ENCODE measurements at places on chromosomes 2 and 18.

GRCh38 chr2:61380056-61380881 is 90.6 kb downstream of the USP34 start:
- no peak for ATAC-seq

- no peak for ATAC-seq
Measured at GRCh38 chr18:6039055-6039454, 143.7 kb upstream of the TMEM200C start.

DNA sequence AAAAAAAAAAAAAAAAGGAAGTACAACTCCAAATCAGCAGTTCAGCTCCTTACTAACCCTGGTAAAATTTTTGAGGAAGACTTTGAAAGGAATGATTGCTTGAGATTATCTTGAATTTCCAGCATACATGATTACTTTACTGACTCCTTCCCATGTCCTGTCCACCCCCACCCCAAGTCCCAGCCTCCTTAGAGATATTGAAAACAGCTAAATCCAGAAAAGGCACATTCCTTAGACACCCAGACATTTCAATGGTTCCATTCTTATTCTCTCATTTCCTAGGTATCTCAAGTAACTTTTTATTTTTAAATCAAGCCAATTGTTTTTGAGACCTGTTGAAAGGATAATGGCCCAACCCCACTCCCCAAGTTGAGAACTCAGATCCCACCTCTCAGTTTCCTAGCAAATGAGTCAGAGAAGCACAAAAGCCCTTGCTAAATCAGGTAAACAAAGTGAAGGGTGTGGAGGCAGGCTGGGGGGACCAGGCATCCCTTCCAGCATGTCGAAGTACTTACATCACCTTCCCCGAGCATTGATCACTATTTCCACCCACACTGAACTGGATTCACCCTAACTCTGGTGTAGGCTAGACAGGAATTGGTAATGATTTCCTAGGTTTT is 95.4 kb upstream of the FZD7 start:
- ATAC-seq, result no peak

DNA sequence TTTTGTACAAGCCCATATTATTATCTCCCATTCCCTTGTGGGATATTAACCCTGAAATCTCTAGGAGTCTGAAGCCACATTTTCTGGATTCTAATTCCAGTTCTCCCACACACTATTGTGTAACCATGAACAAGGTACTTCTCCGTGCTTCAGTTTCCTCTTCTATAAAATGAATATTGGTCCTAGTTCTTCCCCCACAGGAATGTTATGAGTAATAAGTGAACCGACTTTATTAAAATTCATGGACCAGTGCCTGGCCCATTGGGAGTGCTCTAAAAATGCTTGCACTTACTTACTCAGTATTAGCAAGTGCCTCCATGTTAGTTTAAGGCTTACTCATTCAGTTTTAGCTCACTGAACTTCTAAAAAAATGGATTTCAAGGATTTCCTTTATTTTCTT is 1.4 kb upstream of the ACMSD start:
- peak; percentile 80 for ATAC-seq

- ATAC-seq, result no peak
Measured at GRCh38 chr2:8257502-8257901, 424.4 kb upstream of the ID2 start.

DNA sequence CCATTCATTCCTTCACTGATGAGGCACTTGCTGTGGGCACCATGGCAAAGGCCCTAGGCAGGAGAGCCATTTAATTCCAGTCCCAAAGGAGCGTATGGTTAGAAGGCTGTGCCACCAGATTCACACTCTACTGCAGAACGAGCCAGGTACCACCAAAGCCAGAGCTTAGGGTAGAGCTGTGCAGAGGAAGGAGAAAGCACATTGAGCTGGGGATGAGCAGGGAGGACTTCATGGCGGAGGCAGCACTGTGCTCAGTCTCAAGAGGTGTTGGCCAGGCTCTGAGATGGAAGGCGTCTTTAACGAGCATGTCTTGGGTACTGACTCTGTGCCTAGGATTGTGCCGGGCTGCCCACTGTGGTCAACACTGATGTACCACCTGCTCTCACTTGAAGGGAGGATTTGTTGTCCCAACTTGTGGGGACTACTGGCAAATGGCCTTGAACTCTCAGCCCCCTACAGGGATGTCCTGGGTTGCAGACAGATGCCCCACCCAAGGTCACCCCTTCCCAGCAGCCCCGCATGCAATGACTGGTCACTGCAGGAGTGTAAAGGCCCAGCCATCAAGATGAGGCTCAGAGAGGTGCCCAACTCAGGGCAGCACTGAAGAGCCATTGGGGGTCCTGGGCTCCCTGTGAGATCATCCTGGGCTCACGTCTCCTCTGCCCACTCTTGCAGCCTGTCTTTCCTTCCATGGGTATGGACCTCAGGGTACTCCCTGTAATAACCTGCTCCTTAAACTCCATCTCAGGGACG is 251.4 kb downstream of the GLI2 start:
- ATAC-seq, result no peak

DNA sequence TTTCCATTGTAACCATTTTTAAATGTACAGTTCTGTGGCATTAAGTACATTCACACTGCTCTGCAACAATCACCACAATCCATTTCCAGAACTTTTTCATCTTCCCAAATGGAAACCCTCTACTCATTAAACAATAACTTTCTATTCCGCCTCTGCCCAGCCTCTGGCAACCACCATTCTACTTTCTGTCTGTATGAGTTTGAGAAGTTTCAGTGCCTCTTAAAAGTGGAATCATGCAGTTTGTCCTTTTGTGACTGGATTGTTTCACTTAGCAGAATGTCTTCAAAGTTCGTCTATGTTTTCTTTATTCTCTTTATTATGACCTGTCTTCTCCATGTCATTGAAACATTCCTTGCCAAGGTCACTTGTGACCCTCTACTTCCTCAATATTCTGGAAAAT is 22.0 kb upstream of the PELI1 start:
- ATAC-seq, result no peak

DNA sequence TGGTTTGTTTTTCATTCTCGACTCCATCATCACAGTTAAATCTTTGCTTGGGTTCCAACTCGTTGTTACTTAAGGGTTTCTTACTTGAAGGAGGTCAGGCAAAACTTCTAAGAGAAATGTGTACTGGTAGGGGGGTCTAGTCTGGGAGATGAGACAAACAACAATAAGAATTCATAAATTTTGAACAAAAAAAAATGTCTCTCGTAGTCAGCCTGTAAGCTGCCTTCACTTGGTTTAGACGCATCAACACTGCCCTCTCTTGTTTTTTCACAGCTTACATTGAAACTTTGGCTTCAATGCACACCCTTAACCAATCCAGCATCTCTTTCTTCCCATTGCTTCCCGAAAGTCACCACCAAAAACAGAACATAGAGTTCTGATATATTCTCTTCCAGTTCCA is 576.4 kb upstream of the PIK3C3 start:
- peak; percentile 57 for ATAC-seq

DNA sequence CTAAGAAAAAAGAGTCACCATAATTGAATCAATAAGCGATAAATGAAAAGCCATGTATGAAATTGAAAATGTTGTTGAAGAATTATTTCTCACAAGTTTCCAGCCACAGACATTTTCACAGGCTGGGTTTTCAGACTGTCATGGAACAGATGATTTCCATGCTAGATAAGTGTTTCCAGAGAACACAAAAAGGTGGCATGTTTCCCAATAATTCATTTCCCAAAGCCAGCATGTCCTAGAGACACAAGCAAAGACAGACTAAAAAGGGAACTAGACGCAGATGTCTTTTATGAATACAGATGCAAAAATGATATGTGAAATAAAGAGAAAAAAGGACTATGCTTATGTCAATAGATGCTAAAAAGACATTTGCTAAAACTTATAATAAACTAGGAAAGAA is 255.1 kb downstream of the EIPR1 start:
- no peak for ATAC-seq

- ATAC-seq, result no peak
Measured at GRCh38 chr2:239445771-239446524, 45.1 kb upstream of the HDAC4 start.

- no peak for ATAC-seq
Measured at GRCh38 chr2:130339885-130340745, 2.6 kb upstream of the IMP4 start.

GRCh38 chr2:110744429-110744828 is 12.1 kb downstream of the ACOXL start:
- ATAC-seq, result no peak

DNA sequence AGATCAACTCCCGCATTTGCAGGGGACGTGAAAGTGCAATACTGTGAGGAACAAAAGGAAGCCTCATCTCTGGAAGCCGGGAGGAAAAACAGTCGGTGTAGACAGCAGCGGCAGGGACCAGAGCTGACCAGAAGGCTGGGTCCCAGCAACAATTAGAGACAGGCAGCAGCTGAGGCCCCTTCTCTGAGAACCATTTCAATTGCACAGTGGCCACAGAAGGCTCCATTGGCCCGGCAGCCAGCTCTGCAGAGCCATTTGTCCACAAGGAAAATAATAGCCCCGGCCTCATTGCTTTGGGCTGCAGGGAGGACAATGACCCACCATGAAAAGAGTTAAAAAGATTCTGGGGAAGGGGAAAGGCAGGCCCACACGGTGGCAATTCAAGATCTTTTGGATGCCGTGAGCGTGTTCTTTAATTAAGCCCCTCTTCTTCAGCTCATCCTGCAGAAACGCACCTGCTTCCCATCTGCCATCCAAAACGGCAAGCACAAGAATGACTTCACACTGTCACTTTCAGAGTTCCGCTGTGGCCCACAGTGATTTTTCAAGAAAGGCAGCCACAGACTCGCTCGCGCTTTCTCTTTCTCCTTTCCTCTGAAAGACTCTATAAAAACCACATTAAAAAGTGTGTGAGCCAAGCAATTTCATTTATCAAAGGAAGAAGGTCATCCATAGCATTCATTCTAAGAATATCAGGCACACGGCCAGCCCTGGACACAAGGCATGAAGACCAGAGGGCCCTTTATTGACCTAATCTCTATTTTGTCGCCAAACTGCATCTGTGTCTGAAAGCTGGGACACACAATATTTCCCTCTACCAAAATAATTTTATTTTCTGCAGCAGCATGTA is 293.6 kb downstream of the SOX11 start:
- ATAC-seq, result no peak

DNA sequence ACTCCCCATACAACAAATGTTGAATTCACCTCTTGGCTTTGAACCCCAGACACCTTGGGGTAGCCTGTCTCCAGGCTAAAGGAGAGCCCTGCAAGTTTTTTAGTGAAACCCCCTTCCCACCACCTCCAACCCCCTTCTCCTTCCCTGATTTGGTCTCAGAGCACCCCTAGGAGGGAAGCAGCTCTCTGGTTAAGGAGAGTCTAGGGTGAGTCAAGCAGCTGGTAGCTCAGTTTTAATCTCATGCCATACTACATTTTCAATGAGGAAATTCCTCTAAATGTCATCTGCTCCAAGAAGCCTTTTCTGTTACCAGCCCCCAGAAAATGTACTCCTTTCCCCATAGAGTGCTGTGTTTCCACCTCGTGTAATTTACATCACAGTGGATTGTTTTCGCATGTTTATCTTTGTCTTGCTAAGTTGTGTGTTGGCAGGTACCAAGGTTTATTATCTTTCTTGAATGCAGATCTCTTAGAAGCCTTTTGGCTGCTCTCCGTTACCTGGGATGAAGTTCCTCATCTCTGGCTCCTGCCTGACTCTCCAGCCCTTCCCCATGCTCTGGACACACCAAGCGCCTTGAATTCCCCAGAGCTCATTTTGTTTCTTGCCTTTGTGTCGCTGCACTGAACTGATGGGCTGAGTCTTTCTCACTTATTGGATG is 82.2 kb downstream of the ASAP2 start:
- ATAC-seq, result no peak

DNA sequence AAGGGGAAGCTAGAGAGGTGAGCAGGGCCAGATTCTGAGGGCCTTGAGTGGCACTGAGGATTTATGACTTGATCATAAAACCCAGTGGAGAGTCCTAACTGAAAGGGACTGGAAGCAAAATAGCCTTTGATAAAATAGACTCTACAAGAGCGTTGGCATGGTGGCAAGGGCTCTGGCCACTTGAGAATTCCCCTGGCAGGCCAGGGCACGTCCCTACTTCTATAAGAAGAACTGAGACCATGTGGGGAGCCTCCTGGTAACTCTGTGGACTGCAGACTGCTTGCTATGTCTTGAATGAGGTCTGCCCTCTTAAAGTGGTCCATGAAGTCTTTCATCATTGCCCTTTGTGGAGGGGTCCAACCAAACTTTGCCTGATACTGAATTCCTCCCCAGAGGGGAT is 324.8 kb downstream of the ALK start:
- ATAC-seq, result no peak

DNA sequence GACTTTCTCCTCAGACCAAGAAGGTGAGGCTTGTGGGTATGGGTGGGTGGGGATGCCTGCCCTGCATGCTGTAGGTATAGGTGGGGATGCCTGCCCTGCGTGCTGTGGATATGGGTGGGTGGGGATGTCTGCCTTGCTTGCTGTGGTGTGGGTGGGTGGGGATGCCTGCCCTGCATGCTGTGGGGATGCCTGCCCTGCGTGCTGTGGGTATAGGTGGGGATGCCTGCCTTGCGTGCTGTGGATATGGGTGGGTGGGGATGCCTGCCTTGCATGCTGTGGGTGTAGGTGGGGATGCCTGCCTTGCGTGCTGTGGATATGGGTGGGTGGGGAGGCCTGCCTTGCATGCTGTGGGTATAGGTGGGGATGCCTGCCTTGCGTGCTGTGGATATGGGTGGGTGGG is 278.4 kb downstream of the NEDD4L start:
- no peak for ATAC-seq

DNA sequence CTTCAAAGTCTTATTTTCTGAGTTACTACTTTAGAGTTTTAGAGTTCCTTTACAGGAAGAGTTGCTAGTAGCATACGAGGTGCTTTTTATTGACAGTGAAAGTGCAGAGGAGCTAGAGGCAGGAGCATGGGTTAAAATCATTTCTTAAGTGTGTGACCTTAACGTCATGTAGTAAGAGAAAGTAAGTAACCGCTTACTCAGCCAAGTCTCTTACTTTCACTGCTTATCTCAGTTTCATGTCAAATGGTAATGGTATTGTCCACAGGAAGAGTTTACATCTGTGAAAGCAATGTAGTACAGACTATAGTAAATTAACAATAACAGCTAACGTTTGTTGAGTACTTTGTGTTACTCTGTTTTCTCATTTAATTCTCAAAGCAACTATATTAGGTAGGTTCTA is 12.6 kb downstream of the NDUFAF7 start:
- ATAC-seq, result no peak

- no peak for ATAC-seq
Measured at GRCh38 chr18:70228536-70228935, 23.0 kb upstream of the RTTN start.

DNA sequence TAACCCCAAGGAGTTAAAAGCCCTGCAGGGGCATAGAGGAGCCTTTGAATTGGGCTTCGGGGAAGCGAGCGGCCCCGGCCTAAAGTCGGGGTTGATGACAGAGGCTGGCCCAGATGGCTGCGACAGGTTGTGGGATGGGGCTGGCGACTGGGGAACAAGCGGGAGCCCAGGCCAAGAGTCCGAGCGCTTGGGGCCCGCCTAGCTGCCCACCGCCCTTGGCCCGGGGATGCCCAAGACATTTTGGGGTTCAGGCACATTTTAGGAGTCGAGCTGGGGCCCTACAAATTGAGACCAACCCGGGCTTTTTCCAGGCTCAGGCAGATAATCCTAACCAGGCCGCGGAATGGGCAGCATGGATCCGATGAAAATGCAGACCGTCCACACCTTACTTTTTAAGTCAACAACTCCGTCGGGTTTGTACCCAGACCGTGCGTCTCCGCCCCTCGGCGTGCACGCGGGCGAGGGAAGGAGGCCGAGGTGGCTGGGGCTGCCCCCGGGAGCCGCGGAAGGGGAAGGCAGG is 507 bp downstream of the RTKN start:
- peak; percentile 21 for ATAC-seq

- no peak for ATAC-seq
Measured at GRCh38 chr2:218472988-218473387, 54.1 kb downstream of the VIL1 start.

GRCh38 chr18:42296723-42297122 is 341.7 kb downstream of the PIK3C3 start:
- ATAC-seq, result no peak

- ATAC-seq, result no peak
Measured at GRCh38 chr2:163397451-163397850, 338.4 kb downstream of the FIGN start.

All from esophagus mucosa (tissue), 1 donor.